ENCODE measurements at places on chromosomes 2 and 18.

GRCh38 chr2:41890341-41890740 is 157.5 kb upstream of the PKDCC start:
- no peak for DNase-seq

GRCh38 chr2:31299547-31299946 is 65.6 kb downstream of the EHD3 start:
- no peak for DNase-seq

DNA sequence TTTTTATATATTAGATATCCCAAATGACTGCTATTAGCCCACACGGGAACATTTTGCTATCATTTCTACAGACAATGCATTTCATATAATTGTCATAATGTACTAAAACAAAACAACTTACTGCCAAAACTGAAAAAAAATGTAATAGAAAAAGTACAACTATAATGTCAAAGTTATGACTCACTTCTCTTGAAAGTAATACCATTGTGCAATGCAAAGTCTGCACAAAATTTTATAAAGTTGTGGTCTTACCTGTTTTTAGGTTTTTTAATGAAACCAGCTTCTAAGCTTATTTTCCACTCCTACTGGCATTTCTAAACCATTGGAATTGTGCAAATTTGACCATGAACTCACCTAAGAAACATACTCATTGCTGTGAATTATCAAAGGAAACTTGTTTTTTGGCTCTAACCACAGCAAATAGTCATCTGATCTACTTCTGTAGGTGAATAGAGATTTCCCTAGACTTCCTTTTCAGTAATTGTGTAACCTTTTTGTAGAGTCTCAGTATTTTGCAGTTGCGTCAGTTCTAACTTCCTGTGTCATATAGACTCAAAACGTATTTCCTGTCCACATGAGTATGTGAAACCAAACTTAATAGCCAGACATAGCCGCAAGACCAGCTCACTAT is 31.9 kb upstream of the TFPI start:
- no peak for DNase-seq

DNA sequence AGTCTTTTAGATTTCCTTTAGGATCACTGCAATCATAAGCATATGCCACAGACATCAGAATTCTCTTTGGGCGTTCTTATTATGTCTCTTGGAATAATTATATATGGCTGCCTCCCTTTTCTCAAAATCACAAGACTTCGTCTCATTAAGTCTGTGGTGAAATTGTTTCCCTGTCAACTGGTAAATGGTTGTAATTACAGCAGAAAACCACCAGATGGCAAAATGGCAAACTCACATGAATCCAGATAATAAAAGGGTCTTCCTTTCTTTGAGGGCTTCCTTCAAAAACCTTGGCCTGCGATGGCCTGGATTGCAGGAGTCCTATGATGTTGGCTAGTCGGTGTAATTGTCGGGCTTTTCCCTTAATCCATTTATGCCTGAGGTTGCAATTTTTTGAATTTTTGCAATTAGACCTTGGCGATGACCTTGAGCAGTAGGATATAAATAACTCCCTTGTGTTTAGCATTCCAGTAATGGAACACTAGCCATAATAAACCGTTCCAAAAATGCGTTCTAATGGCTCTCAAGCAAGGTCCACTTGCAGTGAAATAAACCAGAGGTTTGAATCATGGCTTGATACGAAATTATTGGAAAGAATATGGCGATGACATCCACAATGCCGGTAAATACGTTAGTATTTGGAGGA is 656.4 kb downstream of the MBD2 start:
- DNase-seq: no peak

- no peak for DNase-seq
These were observed 162.4 kb downstream of the DDX1 start for GRCh38 chr2:15753811-15754702.

DNA sequence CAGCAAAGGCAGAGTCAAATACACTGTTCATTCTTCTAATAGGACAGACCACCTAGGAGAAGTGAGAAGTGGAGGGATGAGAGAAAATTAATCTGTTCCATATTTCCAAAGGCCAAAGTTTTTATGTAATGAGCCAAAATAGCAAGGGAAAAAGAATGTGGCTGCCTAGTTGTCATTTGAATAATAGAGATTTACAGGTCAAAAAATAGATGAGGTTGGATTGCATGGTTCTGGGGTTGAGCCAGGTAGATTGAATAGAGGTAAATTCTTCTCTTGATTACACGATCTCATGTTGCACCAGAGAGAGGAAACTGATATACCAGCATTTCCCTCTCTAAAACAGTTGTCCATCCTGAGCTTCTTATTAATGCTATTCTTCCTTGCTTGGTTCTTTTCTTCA is 325.8 kb downstream of the CCDC178 start:
- no peak for DNase-seq

GRCh38 chr2:229104025-229104424 is 167.1 kb downstream of the PID1 start:
- no peak for DNase-seq

DNA sequence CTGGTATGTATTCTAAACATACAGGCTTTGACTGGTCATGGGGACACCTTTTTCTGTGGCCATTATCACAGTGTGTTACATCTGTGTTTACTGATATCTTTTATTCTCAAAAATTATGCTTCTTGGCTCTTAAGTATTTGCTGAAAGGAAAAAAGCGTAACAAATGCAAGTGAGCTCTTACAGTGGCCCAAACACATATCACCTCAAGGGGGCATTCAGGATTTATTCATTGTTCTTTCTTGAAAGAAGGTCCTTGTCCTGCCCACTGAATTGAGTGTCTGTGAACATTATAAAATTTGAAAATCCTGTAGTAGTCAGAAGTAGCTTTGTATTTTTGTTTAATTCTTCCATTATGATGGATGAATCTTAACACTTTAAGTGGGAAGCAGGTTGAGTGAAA is 454.5 kb downstream of the XIRP2 start:
- DNase-seq: no peak

GRCh38 chr2:16258350-16258749 is 318.0 kb downstream of the MYCN start:
- no peak for DNase-seq

GRCh38 chr2:4967206-4967605 is 725.0 kb upstream of the SOX11 start:
- DNase-seq: no peak
